ENCODE measurements at places on chromosomes 4 and X.

DNA sequence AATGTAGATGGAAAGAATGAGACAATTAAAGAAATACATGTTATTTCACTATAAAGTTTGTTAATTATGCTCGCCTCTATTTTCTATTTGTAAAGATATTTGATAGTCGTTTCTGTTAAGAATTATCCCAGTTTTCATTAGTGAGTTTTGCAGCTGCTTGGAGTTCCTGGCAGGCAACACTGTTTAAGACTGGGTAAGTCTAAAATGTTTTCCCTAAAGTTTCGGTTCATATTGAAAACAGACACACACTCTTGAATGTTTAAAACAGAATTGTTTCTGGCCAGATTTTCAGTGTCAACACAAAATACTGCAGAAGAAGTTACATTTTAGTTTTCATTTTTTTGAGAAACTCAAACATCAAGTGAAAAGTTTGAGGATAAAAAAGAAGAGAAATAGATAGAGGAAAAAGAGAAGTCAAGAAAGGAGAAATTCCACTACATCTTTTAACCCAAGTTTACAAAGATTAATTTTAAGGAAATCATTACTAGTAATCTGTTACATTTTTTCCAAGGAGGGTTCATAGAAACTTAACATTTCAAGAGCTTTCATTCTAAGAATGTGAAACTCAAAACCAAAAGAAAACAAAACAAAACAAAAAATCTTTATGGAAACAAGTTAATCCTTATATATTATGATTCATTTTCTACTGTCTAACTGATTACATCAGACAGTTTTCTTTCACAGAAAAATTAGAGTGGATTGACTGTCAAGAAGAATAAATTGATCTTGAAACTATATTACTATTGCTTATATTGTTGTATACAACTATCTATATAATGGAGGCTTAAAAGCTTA, 305.5 kb downstream of the FAT4 start:
- no peak for DNase-seq

DNA sequence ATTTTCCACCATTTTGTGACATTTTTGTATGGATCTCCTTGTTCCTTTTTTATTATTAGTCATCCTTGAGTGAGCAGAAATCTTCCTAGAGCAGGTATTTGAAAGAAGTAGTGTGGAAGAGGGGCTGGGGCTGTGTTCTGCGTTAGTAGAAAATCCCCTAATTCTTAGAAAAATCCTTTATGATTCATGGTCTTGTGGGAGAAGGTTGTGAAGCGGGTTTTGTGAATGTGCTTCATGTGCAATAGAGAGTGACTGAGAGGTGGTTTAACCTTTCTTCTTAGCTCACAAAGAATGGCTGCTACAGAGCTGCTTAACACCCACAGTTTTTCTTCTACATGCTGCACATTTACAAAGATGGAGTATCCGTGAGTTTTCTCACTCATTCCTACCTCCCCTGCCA, 220.5 kb downstream of the IDS start:
- DNase-seq = no peak

- peak; percentile 13 for DNase-seq
Observed at GRCh38 chrX:105173071-105173470, 47.4 kb downstream of the TEX13A start.

GRCh38 chr4:53713296-53713695, 122.0 kb upstream of the LNX1 start:
- no peak for DNase-seq

All from kidney tubule cell (primary cell).